ENCODE measurements at places on chromosomes 7 and 10.
A peak's percentile ranks its signal among the peaks of the same experiment; 100 is the strongest.

- DNase-seq, result no peak
Measured at GRCh38 chr7:14861456-14861855, 41.1 kb downstream of the DGKB start.

GRCh38 chr10:111360260-111360925 is 283.6 kb downstream of the ADRA2A start:
- no peak for DNase-seq

DNA sequence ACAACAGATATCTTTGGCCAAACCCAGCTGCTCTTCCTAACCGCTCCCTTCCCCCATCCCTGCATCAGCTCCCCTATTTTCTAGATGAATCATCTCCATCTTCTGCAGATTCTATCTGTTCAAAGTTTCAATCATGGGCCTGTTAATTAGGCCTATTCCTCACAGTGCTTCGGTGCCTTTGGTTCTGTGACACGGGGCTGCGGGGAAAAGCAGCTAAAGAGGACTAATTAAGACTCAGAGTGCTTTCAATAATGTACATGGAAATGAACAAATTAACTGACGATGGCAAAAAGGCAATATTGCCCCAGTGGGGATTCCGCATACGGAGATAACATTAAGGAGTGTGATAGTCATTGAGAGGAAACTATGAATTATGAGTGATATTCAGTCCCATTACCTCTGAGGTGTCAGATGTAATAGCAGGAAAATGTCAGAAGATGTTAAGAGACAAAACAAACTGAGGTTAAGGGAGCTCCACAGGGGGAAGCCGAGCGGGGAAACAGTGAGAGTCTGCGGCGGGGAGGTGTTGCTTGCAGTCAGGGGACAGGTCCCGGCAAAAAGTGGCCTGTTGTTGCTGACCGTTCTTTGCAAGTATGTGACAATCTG is 716.9 kb downstream of the TYW1 start:
- DNase-seq, result no peak

DNA sequence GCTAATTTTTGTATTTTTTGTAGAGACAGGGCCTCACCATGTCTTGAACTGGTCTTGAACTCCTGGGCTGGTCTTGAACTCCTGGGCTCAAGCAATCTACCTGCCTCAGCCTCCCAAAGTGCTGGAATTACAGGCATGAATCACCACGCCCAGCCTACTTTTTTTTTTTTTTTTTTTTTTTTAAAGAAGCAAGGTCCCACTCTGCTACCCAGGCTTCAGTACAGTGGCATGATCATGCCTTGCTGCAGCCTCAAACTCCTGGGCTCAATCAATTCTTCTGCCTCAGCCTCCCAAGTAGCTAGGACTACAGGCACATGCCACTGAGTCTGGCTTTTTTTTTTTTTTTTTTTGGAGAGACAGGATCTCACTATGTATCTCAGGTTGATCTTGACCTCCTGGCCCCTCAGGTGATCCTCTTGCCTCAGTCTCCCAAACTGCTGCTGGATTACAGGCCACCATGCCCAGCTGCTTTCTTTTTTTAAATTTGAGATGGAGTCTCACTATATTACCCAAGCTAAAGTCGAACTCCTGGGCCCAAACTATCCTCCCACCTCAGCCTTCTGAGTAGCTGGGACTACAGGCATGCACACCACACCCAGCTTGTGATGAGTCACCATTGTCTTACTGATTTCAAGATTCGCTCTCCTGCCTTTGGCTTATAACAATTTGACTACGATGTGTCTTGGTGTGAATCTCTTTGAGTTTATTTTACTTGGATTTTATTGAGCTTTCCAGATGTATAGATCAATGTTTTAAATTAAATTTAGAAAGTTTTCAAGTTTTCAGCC is 9.0 kb downstream of the RPEL1 start:
- no peak for DNase-seq

DNA sequence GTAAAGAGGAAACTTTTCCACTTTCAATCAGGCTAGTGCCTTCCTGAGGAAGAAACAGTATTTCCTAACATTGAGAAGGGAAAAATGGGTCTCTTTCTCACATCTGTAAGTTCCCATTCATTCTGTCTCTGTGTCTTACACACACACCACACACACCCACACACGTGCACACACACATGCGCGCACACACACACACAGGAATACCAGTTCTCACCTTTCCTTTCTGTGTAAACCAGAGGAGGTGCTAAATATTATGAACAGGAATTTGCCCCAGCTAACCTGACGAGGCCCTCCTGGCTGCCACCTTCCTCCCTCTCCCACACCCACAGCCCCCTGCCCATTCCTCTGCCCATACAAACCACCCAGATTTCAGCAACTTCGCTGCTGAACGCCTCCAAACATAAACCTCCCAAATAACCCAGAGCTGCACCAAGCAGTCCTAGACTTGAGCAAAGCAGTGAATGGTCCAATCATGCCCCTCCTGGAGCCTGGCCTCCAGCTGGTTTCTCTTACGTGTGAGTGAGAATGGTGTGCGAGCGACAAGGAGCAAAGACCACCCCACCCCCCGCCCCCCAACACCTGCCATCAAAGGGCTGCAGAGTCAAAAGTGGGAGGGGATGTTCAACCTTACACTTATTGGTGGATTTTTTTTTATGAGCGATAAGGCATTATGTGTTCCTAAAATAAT is 190.5 kb downstream of the HECW1 start:
- DNase-seq, result no peak

DNA sequence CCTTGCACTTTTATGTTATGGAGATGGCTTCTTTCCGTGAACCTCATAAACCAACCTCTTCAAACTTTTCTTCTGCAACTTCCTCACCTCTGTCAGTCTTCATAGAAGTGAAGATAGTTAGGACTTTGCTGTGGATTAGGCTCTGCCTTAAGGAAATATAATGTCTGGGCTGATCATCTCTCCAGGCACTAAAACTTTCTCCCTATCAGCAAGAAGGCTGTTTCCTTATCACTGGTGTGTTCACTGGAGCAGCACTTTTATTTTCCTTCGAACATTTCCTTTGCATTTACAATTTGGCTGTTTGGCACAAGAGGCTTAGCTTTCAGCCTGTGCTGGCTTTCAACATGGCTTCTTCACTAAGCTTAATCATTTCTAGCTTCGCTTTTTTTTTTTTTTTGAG is 52.8 kb downstream of the ESYT2 start:
- DNase-seq, result no peak

- no peak for DNase-seq
Measured at GRCh38 chr10:72261784-72262404, 11.8 kb upstream of the DDIT4 start.

DNA sequence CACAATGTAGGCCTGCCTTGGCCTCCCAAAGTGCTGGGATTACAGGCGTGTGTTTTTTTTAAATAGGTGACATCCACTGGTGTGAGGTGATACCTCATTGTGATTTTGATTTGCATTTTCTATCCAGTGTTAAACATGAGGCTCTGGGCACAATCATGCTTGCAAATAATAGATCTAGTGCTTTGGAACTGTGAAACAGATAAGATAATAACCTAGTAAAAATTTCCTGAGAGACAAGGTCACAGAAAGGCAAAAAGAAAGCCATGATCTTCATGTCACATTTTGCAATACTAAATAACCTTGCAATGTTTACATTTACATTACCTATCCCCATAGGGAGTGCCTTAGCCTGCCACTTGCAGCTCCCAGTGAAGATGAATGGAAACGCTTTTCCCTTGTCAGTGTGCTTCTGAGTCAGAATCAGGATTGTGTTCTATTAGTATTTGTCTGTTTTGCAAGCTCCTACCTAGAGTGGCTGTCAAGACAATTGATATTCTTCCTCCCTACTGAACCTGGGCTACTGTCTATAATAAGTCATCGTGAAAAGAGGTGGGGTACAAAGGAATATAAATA is 256.5 kb downstream of the PHTF2 start:
- DNase-seq, result no peak

GRCh38 chr10:113381981-113382509 is 170.8 kb upstream of the HABP2 start:
- DNase-seq, result no peak

DNA sequence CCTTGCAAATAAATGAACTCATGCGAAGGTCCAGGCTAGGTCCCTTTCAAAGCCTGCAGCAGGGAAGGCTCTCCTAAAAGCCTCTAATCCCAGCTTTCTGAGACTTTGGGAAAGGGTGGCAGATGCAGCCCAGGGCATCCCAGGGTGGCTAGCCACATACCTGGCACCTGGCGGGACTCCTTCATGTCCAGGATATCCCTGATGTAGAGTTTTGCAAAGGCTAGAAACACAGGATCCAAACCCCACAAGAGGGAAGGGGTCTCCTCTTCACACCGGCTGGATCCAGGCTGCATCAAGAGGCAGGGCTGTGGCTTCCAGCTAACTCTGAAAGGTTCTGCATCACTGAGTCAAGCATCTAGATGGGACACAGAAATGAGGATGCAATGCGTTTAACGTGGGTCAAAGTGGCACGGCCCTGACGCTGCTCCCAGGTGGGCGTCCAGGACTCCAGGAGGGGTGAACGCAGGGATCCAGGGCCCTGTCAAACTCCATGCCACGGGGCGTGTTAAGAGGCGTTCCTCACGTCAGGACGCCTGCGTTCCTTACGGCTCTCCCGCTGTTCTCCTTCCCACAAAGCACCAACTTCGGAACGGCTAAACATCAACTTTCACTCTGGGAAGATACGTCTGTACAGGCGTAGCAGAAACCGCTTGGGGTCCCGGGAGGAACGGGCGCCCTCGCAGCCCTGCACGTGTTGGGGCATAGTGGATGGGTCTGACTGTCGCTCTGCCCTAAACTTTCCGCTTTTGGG is 507 bp downstream of the STN1 start:
- no peak for DNase-seq

DNA sequence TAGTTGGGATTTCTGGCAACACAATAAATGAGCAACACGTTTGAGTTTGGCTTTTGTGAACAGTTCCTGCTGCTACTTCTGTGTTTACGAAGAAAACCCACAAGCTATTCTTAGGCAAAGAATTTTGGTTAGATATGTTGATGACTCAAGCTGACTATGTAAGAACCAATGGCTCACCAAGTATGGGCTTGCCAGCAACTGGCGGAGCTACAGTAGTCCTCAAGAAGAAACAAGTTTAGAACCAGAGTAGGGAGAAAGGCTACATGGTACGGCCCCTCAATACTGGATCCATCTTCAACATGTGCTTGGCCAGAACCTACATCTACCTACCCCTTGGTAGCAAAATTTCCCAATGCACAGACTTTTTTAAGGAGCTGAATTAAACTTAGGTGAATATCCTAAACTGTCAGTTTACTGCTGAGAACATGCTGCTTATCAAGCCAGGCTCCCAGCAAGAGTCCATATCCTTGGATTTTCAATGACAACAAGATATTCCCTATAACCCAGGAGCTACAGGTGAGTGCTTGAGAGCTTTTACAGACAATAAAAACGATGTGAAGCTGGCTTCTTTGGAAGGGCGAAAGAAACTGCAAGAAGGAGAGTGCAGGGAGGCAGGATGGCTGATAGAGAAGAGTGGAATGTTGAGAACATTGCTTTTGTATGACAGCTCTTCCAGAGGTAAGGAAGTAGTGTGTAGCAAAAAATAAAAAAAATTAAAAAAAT is 74.3 kb upstream of the ASAH2 start:
- DNase-seq, result no peak

- DNase-seq, result no peak
Measured at GRCh38 chr10:59513558-59513957, 151.2 kb upstream of the FAM13C start.

DNA sequence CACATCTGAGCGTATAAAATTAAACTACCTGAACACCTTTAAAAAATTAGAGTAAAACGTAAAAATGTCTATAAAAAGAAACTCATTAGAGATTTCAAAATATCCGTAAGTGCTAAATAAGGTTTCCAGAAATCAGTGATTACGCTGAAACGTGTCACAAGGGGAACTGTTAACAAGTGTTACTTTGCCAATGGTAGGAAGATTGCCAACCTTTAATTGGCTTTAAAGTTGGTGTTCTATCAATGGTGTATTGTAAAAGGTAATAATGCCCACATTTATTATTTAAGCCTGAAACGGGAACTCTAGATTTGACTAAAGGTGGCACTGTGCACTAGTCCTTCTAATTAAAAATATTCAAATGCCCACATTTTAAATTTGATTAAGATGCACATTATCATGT is 37.8 kb upstream of the HIBADH start:
- no peak for DNase-seq

DNA sequence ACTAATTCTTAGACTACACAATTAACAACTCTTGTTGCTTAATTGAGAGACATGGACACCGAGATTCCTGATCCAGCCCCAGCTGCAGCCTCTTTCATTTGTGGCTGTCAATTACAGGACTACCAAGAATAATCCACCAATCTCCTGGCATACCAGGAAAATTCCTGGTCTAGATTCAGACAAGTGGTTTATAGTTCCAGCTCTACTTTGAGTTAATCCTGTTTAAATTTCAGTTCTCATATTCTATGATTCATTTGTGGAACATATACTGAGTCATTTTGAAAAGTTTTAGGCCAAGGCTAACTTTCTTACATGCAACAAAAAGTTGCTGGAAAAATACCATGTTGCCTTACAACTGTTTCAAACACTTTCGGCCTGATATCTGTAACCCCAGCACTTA is 253.5 kb downstream of the MAGI2 start:
- no peak for DNase-seq

GRCh38 chr7:137742051-137742450 is 104.7 kb downstream of the DGKI start:
- DNase-seq, result no peak

- no peak for DNase-seq
Measured at GRCh38 chr7:78090616-78091015, 292.0 kb downstream of the PHTF2 start.

GRCh38 chr10:124699471-124700292 is 44.5 kb downstream of the FAM53B start:
- DNase-seq, result no peak

DNA sequence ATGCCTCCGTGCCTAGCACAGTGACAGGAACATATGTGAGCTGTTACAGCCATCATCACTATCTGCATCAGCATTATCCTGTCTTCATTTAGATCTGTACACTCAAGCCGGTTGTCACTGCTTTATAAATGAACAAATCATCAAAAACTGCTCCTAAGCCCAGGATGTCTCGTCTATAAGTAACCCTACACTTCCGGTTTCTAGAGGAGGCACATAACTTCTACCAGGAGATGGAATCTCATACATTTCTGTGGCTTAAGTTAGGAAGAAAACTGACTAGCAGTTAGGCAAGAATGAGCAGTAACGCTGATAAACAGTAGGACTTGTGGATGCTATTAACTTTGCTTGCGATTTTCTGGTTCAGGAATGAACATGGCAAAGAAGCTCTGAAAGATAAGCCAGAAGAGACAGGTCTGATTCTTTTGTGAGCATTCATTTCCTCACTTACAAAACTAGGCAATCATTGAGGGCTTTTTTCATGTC is 1199.2 kb downstream of the SORCS3 start:
- no peak for DNase-seq

- no peak for DNase-seq
Measured at GRCh38 chr10:19578571-19578970, 237.7 kb upstream of the PLXDC2 start.

GRCh38 chr7:27179503-27180430 is 5.3 kb downstream of the HOXA11 start:
- peak; percentile 75 for DNase-seq

- DNase-seq, result no peak
Measured at GRCh38 chr7:106980358-106980685, 64.2 kb upstream of the PRKAR2B start.

GRCh38 chr10:50607356-50607925 is 16.3 kb downstream of the SGMS1 start:
- DNase-seq, result no peak

Data from stimulated activated effector memory CD8-positive, alpha-beta T cell treated with anti-CD3 and anti-CD28 coated beads, Interleukin-12 subunit alpha, Interleukin-12 subunit beta, amount 100 ng/mL, for 72 hours (primary cell).